ENCODE measurements at places on chromosomes 1 and 21.

DNA sequence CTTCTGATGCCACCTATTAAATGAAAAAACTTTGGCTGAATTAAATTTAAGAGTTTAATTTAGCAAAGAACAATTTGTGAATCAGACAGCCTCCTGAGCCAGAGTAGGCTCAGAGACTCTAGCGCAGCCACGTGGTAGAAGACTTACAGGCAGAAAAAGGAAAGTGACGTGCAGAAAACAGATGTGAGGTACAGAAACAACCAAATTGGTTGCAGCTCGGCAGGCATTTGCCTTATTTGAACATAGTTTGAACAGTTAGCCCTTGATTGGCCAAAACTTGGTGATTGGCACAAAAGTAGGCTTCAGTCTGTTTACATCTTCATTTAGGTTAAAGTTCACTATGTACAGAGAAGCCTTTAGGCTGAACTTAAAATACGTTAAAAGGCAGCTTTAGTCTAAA, 22.9 kb downstream of the TCP10L start:
- peak; percentile 56 for DNase-seq

GRCh38 chr1:241225741-241226140, 131.3 kb downstream of the RGS7 start:
- DNase-seq = no peak

- DNase-seq = peak; percentile 29
These were observed at the start of gene ANKRD45 for GRCh38 chr1:173669491-173669941. Gene ANKRD45, minus strand, starts transcription at chr1:173669851. Its CDS starts 10,433 bp downstream, at chr1:173659418.

GRCh38 chr1:25066256-25066655, 136.2 kb upstream of the RUNX3 start:
- DNase-seq = no peak

DNA sequence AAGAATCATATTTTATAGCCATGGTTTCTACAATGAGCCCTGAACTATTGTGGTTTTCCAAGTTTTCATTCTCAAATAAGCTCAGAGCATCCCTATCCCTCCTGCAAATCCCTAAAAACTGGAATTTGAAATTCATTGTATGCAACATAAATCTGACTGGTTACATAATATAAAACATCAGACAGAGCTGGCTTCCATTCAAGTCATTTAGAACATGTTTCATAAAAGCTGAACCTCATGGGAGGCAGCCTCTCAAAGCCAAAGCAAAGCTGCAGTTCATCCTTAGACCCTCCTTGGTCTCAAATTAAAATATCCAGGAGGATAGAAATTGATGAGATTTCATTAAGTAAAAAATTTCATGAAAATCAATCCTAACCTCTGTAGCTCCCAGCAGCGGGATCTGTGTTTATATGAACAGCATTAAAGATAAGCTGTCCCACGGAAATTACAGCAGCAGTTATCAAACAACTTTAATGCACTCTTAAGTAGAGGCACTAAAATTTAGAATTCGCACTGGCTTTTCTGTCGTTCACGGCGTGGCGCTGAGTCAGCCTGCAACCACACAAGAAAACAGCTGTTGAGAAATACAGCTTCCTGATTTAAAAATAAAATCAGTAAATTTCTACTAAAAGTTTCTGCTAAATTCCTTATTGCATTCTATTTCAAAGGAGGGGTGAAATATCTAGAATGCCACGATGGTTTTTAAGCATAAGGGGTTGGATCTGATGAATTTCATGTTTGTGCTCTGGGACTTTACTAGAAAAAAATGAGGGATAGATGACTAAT, 99.9 kb upstream of the TIAM1 start:
- no peak for DNase-seq

DNA sequence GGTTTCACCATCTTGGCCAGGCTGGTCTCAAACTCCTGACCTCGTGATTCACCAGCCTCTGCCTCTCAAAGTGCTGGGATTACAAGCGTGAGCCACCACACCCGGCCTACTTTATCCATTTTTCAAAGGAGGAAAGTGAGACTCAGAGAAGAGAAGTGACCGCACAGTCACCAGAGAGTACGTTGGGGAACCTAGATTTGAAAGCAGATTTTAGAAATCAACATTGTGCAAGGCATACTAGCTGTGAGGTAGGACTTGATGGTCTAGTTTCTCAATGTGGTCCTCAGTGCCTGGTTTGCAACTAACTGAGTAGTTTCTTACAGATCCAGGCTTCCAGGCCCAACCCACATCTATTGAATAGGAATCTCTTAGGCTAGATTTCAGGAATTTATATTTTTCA, 1.7 kb upstream of the PRCC start:
- no peak for DNase-seq

Data from brain microvascular endothelial cell (primary cell).